HEK293T (cell line): ENCODE measurements at places on chromosomes 2 and 18.

DNA sequence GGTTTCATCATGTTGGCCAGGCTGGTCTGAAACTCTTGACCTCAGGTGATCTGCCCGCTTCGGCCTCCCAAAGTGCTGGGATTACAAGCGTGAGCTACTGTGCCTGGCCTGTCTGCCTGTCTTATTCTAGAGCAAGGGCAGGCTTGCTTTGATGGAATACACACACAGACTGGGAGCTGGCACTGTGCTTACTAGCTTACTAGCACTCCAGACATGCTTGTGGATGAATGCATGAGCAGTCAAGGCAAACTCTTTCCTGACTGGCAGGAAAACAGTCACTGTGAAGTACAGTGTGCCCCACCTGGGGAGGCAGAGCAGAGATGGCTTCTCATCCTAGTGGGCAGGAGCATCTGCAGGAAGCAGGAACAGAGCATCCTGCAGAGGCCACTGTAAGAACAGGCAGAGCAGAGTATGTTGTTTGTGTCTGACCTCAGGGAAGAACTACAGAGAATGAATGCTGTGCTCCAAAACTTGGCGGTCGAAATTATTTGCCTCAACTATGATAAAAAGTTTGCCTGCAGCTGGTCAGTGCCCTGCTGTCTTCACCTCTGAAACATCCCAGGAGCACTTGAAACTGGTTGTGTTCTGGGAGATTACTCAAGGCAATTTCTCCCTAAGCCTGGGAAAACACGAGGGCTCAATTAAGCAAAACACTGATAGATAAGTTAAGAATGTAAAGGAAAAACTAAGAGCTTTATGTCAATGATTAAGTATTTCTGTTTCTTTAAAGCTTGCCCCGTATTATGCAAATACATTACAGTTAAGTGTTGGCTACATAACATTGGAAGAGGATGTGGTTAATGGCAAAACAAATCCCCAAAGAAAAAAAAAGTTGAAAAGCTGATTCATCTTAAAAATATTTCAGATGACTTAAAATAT lies 102.4 kb downstream of the VAPA start:
- no peak for DNase-seq

- no peak for DNase-seq
Measured at GRCh38 chr2:128422571-128422970, 103.9 kb upstream of the HS6ST1 start.

GRCh38 chr18:65936678-65937077 lies 185.9 kb downstream of the CDH7 start:
- no peak for DNase-seq

GRCh38 chr18:73981796-73982195 lies 165.8 kb downstream of the FBXO15 start:
- no peak for DNase-seq

DNA sequence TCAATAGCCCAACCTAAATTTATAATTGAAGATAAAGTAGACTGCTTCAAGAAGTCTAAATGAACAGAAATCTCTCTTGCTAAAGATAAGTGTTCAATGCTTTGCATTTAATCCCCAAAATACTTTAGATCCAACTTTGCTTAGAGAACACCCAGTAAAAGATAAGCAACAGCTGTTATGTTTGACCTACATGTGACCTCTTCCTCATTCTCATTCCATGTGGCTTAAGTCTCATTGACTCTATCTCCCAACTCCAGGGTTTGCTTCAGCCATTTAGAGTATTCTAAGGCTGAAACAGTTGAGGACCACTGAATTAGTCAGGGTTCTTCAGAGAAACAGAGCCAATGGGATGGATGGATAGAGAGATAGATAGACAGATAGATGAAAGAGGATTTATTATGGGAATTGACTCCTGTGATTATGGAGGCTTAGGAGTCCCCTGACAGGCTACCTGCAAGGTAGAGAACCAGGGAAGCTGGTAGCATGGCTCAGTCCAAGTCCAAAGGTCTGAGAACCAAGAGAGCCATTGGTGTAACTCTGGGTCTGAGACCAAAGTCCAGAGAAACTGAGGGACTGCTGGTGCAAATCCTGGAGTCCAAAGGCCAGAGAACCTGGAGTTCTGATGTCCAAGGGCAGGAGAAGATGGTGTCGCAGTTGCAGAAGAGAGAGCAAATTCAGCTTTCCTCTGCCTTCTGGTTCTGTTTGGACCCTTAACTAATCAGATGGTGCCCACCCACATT lies 32.1 kb downstream of the CRYGD start:
- DNase-seq: no peak
